Endothelial cell of umbilical vein (primary cell): ENCODE measurements at places on chromosomes 3 and 15. TPM values are rescaled to one million over a fixed set of nuclear protein-coding genes. Genes with fewer than 3 reads are reported as not detected.

GRCh38 chr3:184004476-184004875 is 13.2 kb downstream of the ABCC5 start:
- DNase-seq = no peak

GRCh38 chr3:47283591-47284364 is 1.0 kb downstream of the KLHL18 start:
- no peak for DNase-seq

- DNase-seq = peak; percentile 76
These were observed 9.9 kb downstream of the PDIA5 start for GRCh38 chr3:123076496-123077418.

GRCh38 chr3:124296406-124296805 is 304.5 kb upstream of the ROPN1 start:
- DNase-seq = no peak

- peak; percentile 5 for DNase-seq
These were observed 187.4 kb upstream of the LINGO1 start for GRCh38 chr15:77819851-77820728.

GRCh38 chr3:52054661-52055511 is 1.5 kb downstream of the DUSP7 start:
- DNase-seq = peak; percentile 20

- no peak for DNase-seq
These were observed 6.0 kb downstream of the CTSH start for GRCh38 chr15:78938658-78939488.

DNA sequence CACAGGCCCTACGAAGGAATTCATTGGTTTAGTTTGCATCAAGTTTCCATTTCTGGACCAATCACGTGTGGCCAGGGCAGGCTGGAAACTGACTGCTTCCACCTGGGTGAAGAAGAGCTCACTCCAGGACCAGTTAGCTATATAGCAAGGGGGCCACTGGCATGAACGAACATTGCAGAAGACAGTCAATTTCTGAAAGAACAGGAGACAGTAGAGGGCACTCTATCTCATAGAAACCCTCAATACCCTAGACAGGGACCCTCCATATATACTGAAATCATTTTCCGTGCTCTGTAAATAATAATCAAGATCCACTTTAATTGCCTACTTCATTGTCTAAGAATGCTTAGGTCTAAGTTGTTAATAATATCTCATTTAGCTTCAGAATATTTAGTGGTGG is 215.6 kb downstream of the CADPS start:
- DNase-seq = no peak

GRCh38 chr3:76212679-76213078 is 427.3 kb upstream of the ZNF717 start:
- no peak for DNase-seq

GRCh38 chr15:43111354-43111753 is 5.5 kb upstream of the UBR1 start:
- DNase-seq = no peak

- DNase-seq = peak; percentile 92
These were observed 57.6 kb upstream of the NR2E3 start for GRCh38 chr15:71752604-71753289.

DNA sequence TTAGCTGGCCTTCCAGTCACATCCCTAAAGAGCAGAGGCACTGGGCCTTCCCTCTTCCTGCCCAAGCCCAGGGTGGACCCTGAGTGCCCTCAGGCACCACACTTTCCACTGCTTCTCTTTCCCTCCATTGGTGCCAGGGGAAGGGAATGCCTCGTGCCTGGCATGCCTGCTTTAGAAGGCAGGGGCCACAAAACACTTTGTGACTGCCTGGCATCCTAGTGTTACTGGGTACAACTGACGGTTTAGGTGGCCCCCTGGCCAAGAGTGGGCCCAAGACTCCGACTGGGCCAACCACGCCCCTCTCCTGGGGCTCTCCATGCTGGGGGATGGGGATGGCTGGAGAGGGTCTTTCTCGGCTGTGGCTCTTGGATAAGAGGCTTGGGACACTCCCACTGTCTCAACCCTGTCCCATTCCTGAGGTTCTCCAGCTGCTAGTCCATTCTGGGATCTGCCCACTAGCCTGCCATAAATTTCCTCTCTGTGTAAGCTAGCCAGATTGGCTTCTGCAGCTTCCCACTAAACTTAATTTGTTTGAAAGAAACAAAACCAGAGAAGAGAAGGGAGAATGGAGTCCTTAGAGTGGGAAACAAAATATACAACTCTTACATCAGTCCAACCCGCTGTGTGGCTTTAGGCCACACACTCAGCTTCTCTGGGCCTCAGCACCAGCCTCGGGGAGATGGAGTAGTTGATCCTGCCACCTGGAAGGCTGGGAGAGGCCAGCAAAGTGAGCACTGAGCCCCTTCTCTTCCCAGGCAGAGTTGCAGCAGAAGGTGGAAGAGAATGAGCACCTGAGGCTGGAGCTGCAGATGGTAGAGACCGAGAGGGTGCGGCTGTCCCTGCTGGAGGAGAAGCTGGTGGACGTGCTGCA is 24.1 kb upstream of the GP9 start:
- no peak for DNase-seq

DNA sequence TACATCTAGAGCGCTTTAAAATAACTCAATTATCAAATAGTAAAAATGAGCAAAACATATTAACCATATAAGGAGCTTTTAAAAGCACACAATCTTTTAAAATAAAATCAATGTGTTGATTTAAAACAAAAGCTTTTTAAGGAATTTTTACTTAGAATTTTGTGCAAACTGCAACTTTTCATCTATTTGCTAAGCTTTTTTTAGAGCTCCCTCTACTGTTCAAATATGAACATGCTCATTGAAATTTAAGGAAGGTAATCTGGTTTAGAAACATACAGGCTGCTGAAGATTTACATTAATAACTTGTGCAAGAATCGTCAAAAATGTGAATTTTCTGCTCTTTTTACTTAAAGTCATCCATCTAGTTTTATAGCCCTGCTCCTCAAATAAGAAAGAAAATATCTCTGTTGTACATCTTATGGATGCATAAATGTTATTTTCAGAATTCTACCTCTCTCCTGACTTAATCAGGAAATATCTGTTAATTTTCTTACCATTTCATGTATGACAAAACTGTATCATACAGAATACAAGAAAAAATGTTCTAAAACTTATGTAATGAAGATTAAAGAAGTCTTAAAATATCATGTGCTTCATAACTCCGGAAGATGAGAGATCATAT is 469.4 kb upstream of the ROBO2 start:
- no peak for DNase-seq

DNA sequence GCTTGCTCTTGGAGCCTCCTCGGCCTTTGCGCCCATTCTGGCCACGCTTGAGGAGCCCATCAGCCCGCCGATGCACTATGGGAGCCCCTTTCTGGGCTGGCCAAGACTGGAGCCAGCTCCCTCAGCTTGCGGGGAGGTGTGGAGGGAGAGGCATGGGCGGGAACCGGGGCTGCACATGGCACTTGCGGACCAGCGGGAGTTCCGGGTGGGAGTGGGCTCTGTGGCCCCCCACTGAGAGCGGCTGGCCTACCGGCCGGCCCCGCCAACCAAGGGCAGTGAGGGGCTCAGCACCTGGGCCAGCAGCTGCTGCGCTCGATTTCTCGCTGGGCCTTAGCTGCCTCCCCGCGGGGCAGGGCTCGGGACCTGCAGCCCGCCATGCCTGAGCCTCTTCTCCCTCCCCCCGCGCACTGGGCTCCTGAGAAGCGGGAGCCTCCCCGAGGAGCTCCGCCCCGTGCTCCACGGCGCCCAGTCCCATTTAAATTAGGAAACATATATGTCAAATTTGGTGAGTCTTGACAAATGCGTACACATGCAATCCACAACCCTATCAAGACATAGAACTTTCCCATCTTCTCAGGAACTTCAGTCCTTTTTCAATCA is 97.6 kb upstream of the CNTN3 start:
- no peak for DNase-seq

DNA sequence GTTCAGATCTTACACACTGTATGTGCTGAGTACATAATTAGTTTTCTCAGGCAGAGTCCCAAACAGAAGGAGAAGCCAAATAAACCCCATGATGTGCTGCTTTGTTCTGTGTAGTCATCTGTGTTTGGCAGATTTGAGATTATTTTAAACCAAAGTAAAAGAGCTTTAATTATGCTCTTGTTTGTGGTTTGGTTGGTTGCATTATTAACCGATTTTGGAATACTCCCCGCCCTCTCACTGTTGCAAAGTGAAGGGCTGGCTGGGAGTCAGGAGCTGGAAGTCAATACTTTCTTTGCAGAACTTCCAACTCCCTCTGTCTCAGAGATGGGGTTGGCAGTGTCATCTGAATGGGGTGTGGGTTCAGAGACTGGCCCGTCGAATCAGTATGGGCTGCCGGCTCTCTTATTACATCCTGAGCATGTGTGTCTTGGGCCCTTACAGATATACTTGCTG is 34.4 kb downstream of the SLCO3A1 start:
- DNase-seq = no peak

Gene FSIP1
- total RNA-seq = 1.1 and 1.2 TPM in 2 replicates

Gene SCN11A
- total RNA-seq = 0.07 TPM in 1 of 2 replicates, not detected in the other

Gene HOMER2
- total RNA-seq = 0.60 and 0.97 TPM in 2 replicates

Gene OIP5
- total RNA-seq = 9.2 and 11.4 TPM in 2 replicates

Gene PRRT3
- total RNA-seq = 1.5 and 2.5 TPM in 2 replicates

Gene GOLGA8N
- total RNA-seq = 4.5 and 4.8 TPM in 2 replicates

Gene INSYN1
- total RNA-seq = 0.58 TPM in 1 of 2 replicates, not detected in the other

Gene SPTSSB
- not detected in 2 replicates for total RNA-seq

Gene SRGAP3
- not detected in 2 replicates for total RNA-seq

Gene IMPG2
- 0.71 and 0.76 TPM in 2 replicates for total RNA-seq
